Renal pelvis (tissue), 12 donors: ENCODE measurements at places on chromosomes 1 and 21. TPM values are rescaled to one million over a fixed set of nuclear protein-coding genes. Genes with fewer than 3 reads are reported as not detected.

The RPAP2 gene
- polyA plus RNA-seq, result 26.6 TPM

The TMEM240 gene
- polyA plus RNA-seq, result 9.6 TPM

- no peak for DNase-seq
These were observed 68.4 kb downstream of the ATP6V1G3 start for GRCh38 chr1:198472119-198472518.

- no peak for DNase-seq
These were observed 22.5 kb downstream of the KIF26B start for GRCh38 chr1:245177071-245177900.

DNA sequence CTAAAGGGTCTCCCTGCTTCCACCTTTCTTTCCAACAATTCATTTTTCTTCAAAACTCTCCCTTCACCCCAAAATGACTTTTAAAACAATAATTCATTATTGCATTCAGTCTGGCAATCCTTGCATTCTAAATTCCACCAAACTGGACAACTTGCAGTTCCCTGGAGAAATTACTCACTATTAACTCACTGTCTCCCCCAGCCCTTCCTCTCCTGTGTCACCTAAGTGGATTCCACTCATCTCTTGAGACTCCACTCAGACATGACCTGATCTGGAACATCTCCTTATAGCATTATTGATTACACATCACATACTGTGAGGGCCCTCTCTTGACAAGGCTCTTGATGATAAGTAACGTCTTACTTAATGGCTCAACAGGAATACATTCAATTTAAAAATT, 257.1 kb downstream of the BRINP2 start:
- DNase-seq, result no peak
